ENCODE measurements at places on chromosomes 1 and 21. TPM values are rescaled to one million over a fixed set of nuclear protein-coding genes. Genes with fewer than 3 reads are reported as not detected.

DNA sequence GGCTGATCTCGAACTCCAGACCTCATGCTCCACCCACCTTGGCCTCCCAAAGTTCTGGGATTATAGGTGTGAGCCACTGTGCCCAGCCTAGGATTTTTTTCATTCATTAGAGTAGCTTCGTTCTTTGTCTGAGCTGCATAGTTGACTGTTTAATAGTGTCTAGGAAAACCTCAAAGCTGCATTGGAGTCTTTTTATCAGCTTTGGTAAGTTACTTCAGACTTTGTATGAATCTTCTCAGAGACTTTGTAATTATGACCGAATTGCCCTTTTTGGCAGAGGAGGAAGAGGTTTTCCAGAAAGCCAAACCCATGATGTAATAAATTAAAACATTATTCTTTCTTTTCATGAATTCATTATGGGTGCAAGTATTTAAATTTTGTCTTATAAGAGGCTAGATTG lies 5.1 kb downstream of the DNAJB4 start:
- DNase-seq, result no peak

GRCh38 chr1:147722124-147722523 lies 38.3 kb downstream of the GJA5 start:
- no peak for DNase-seq

LMX1A gene
- not detected for total RNA-seq

LYPD8 gene
- not detected for total RNA-seq

FAM78B gene
- total RNA-seq, result 11.9 TPM

Data from left cardiac atrium (tissue), 4 donors.